ENCODE measurements at places on chromosomes 12 and 14.

GRCh38 chr12:9406564-9407424 is 198.6 kb upstream of the PZP start:
- peak; percentile 77 for DNase-seq

DNA sequence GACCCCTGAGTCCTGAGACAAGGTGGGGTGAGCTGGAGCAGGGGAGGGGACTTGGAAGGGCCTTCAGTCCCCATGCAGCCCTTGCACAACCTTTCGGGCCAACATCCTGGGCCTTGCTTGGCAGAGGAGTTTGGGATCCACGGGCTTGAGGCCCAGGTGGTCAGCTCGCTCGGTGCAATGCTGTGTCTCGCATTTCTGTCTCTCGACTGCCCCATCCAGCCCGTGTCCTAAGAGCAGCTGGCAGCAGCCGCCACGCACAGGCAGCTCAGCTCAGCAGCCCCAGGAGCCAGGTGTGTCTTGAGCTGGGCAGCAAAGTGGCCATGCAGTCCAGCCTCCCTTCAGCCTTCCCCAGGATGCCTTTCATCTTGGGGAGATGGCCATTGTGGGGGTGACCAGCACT is 10.8 kb downstream of the PACS2 start:
- DNase-seq: no peak

GRCh38 chr12:69969011-69969410 is 144.0 kb downstream of the MYRFL start:
- DNase-seq: no peak

DNA sequence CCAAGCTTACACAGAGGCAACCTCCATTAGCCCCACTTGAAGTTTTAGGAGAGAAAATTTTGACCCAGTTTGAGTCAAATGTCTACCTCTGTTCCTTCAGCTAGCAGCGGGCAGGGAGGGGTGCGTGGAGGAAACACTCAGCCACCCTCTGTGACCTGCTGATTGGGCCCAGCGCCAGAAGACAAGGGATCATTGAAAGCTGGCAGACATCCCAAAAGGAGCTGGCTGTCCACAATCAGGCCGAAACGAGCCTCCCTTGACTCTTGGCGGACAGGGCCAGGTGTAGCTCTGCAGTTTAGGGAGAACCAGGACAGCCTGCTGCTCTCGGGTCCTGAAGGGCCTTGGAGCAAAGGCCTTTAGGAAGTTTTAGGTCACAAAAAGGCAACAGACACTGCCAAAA is 41.3 kb downstream of the CD9 start:
- DNase-seq: peak; percentile 80
